Liver (tissue), 10 donors: ENCODE measurements at places on chromosomes 2 and 18. TPM values are rescaled to one million over a fixed set of nuclear protein-coding genes. Genes with fewer than 3 reads are reported as not detected.

GRCh38 chr18:53886058-53886457 lies 338.4 kb downstream of the MBD2 start:
- no peaks in the 10 kb centered on the region for H3K27me3 ChIP-seq
- DNase-seq, result no peak
- no peaks in the 10 kb centered on the region for H3K4me1 ChIP-seq
- no peak overlapping the region for H3K4me3 ChIP-seq
- H3K27ac ChIP-seq, result no peak overlapping the region
- no peaks in the 10 kb centered on the region for H3K36me3 ChIP-seq

Gene CNGA3
- total RNA-seq, result not detected

DNA sequence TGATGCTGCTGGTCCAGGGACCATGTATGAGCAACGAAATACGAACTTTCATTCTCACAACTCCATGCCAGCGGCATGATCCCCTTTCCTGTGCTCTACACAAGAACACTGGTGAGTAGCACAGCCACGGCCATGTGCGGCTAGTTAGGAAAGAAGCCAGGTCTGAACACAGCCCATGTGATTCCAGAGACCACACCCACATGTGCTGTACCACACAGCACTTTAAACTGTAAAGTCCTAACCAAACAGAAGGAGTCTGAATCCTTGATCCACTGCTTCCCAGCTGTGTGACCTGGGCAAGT lies 33.0 kb upstream of the ACAA2 start:
- H3K27ac ChIP-seq, result no peak overlapping the region
- no peaks in the 10 kb centered on the region for H3K27me3 ChIP-seq
- H3K36me3 ChIP-seq, result no peaks in the 10 kb centered on the region
- H3K4me1 ChIP-seq, result no peaks in the 10 kb centered on the region
- no peak overlapping the region for H3K4me3 ChIP-seq

DNA sequence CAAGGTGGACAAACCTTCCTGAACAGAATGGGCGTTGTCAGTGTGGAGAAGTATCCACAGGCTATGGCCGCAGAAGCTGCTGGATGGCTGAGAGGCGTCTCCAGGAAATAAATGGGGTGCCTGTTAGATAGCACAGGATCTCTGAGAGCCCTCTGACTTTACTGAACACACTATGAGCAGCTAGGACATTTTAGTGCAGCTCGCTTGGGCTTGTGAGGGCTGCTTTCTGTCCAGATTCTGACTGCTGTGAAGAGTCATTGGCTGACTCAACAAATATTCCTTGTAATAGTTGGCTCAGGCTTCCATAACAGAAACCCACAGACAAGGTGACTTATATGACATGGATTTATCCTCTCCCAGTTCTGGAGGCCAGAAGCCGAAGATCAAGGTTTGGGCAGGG lies 100.2 kb upstream of the SNTG2 start:
- DNase-seq, result no peak
- H3K27me3 ChIP-seq, result no peaks in the 10 kb centered on the region
- no peak overlapping the region for H3K27ac ChIP-seq
- H3K4me1 ChIP-seq, result no peaks in the 10 kb centered on the region
- H3K4me3 ChIP-seq, result no peak overlapping the region

- no peak overlapping the region for H3K4me3 ChIP-seq
- H3K27ac ChIP-seq, result no peak overlapping the region
- DNase-seq, result no peak
- peaks cover 30% of the 10 kb centered on the region for H3K36me3 ChIP-seq
- H3K4me1 ChIP-seq, result no peaks in the 10 kb centered on the region
Measured at GRCh38 chr2:61371027-61371426, 99.9 kb downstream of the USP34 start.

DNA sequence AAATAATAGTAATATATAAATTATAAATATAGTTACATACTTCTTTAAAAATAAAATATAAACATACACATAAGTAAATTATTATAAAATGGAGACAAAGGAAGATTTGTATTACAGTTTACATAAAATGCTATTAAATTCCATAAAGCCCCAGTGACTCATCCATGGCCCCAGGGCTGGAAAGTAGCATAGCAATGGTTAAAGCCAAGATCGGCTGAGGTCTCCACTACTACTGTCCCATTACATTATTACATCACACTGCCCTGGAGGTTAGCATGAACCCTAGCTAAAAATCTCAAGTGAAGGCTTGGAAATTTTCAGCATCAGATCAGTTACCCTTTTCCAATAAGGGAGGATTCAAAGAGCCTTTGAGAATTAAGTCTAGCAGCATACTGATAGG lies 936.2 kb downstream of the DSC3 start:
- DNase-seq, result no peak
- no peak overlapping the region for H3K27ac ChIP-seq
- H3K4me3 ChIP-seq, result no peak overlapping the region
- H3K36me3 ChIP-seq, result no peaks in the 10 kb centered on the region

GRCh38 chr18:34543356-34543755 lies 166.7 kb upstream of the DTNA start:
- H3K4me3 ChIP-seq, result no peak overlapping the region
- no peaks in the 10 kb centered on the region for H3K27me3 ChIP-seq

- H3K27ac ChIP-seq, result no peak overlapping the region
- H3K4me1 ChIP-seq, result no peaks in the 10 kb centered on the region
Measured at GRCh38 chr2:27833931-27834330, 56.3 kb downstream of the RBKS start.

- H3K27me3 ChIP-seq, result no peaks in the 10 kb centered on the region
- H3K27ac ChIP-seq, result no peak overlapping the region
- DNase-seq, result no peak
- H3K4me1 ChIP-seq, result no peaks in the 10 kb centered on the region
- no peaks in the 10 kb centered on the region for H3K36me3 ChIP-seq
Measured at GRCh38 chr2:23495661-23496114, 110.7 kb downstream of the KLHL29 start.

DNA sequence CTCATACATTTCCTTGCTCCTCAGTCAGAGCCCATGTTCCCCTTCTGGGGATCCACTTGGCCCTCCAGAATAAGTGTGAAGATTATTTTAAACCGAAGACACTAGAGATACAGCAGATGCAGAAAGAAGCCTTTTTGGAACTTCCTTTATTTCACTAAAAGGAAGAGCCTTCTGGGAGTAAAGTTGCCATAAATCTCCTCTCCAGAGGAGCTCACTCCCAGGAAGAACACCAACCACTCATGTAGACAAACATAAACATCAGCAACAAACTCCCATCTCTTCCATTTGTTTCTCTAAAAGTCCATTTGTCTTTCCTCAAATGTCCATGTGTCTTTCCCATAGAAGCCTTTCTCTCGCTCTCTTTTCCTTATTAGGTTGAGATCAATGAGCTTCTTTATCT lies 62.4 kb upstream of the MSH6 start:
- no peaks in the 10 kb centered on the region for H3K27me3 ChIP-seq
- no peaks in the 10 kb centered on the region for H3K4me1 ChIP-seq
- DNase-seq, result no peak
- no peak overlapping the region for H3K27ac ChIP-seq
- H3K36me3 ChIP-seq, result no peaks in the 10 kb centered on the region

- DNase-seq, result no peak
- H3K36me3 ChIP-seq, result no peaks in the 10 kb centered on the region
- no peaks in the 10 kb centered on the region for H3K4me1 ChIP-seq
- no peak overlapping the region for H3K4me3 ChIP-seq
- H3K27ac ChIP-seq, result no peak overlapping the region
- no peaks in the 10 kb centered on the region for H3K27me3 ChIP-seq
Measured at GRCh38 chr18:66795051-66795450, 191.2 kb upstream of the CDH19 start.

- no peak overlapping the region for H3K4me3 ChIP-seq
- no peaks in the 10 kb centered on the region for H3K4me1 ChIP-seq
- H3K27ac ChIP-seq, result no peak overlapping the region
Measured at GRCh38 chr2:100274566-100275199, 47.6 kb downstream of the LONRF2 start.

Gene AOX1
- 9.9 TPM for total RNA-seq

GRCh38 chr2:235206980-235207579 lies 255.3 kb downstream of the SH3BP4 start:
- no peaks in the 10 kb centered on the region for H3K4me1 ChIP-seq
- no peak overlapping the region for H3K27ac ChIP-seq
- no peak overlapping the region for H3K4me3 ChIP-seq
- no peak for DNase-seq
- H3K27me3 ChIP-seq, result peaks cover 3% of the 10 kb centered on the region
- H3K36me3 ChIP-seq, result no peaks in the 10 kb centered on the region

Gene IL36RN
- total RNA-seq, result not detected

GRCh38 chr2:180978903-180979748 lies 1.3 kb upstream of the UBE2E3 start:
- DNase-seq, result no peak
- peak overlapping the region; percentile 88 for H3K27ac ChIP-seq
- no peaks in the 10 kb centered on the region for H3K36me3 ChIP-seq
- H3K4me1 ChIP-seq, result peaks cover 29% of the 10 kb centered on the region
- H3K4me3 ChIP-seq, result peak overlapping the region; percentile 79
- H3K27me3 ChIP-seq, result no peaks in the 10 kb centered on the region

Gene IL1A
- total RNA-seq, result not detected
